RPMI8226 (cell line): ENCODE measurements at places on chromosomes 11 and 22.

- peak; percentile 42 for DNase-seq
These were observed 25.2 kb downstream of the FAM76B start for GRCh38 chr11:95764267-95764898.

DNA sequence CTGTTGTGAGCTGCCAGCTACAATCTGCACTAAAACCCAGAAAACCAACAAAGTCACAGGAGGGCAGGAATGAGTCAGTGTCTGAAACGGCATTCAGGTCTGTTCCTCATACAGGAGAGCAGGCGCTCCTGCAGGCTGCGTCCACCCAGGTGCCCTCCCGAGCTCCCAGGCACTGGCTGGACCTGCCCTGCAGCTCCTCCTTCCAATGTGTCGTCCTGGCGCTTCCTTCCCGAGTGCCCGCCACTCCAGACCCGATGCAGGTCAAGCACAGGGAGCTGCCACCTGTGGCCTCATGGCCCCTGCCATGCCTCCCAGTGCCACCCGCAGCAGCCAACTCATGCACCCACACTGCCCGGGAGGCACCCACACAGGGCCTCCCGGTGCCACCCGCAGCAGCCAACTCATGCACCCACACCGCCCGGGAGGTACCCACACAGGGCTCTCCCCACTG is 12.0 kb downstream of the BRD1 start:
- no peak for DNase-seq

DNA sequence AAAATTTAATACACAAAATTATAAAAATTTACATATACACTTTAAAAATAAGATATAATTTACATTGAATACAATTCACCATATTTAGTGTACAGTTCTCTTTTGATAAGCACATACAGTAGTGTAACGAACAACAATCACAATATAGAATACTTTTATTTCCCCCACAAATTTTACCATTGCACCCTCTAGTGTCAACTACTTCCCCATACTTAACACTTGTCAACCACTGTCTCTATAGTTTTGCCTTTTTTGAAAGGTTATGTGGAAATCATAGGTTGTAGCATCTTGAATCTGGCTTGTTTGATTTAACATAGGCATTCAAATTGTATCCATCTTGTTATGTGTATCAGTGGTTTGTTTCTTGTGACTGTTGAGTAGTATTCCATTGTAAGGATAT is 21.3 kb upstream of the PANX1 start:
- no peak for DNase-seq

GRCh38 chr11:45182902-45183301 is 36.5 kb downstream of the PRDM11 start:
- peak; percentile 8 for DNase-seq

- no peak for DNase-seq
These were observed 1.1 kb downstream of the CDC45 start for GRCh38 chr22:19480789-19481188.

DNA sequence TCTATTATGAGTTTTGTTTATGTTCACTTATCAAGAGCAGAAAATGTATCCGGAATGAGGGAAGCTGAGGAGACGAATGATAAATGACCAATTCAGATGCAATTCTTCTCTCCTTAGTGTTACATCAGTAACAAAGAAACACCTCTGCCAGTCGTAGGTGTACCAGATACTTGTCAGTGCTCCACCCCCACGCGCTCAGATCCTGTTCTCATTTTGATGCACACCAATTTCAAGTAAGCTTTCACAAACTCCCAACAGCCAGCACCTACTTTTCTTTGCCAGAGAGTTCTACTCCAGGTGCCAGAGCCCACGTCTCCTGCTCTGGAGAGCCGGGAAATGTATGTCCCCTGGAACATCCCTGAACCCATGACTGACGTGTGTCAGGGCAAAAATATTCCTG is 43.7 kb downstream of the OR8B12 start:
- DNase-seq = no peak

DNA sequence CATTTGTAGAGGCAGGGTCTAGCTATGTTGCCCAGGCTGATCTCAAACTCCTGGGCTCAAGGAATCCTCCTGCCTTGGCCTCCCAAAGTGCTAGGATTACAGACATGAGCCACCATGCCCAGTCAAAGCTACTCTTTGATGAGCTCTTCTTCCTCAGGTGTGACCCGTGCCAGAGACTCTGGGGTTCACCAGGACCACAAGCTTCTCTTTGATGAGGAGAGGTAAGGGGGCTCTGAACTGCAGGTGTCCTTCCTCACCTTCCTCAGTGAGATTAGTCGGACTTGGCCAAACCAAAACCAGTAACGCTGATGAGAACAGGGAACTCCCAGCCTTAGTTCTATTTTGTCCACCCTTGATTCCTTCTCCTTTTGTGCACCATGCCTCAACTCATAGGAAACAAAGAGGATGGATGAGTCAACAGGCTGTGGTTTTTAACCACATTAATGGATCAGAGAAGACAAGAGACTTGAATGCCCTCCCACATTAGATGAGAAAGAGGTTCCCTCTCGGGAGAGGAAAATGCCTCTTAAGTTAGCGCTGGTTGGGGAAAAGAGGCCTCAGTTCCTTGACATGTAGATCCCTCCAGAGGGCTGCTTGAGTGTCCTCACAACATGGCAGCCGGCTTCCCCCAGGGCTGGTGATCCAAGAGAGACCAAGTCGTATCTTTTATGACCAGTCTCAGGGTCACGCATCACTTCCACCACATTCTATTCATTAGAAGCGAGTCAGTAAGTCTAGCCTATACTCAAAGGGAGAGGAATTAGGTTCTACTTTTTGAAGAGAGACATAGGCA is 25.7 kb upstream of the CTR9 start:
- no peak for DNase-seq

- peak; percentile 78 for DNase-seq
These were observed 14.4 kb downstream of the GNAZ start for GRCh38 chr22:23084453-23085350.

GRCh38 chr11:18452927-18453326 is 2.7 kb upstream of the LDHAL6A start:
- no peak for DNase-seq

GRCh38 chr11:3902441-3902840 is 47.0 kb downstream of the STIM1 start:
- no peak for DNase-seq

DNA sequence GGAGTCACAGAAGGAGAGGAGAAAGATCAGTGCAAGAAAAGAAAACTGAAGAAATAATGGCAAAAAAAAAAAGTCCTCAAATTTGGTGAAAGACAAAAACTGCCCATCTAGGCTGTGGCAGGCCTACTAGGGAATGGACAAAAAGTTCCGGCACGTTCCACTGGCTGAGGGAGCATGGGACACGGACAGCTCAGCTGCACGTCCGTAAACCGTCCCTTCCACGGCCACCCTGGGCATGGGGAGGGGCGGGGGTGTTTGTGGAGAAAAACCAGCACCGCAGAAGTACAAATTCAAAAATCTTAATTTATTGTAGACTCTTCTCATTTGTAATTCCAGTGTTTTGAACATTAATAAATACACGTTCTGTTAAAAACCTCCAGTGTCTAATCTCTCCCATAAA is 25.4 kb downstream of the TRMU start:
- DNase-seq = no peak

GRCh38 chr11:88175569-88176075 is 379 bp upstream of the RAB38 start:
- DNase-seq = no peak

DNA sequence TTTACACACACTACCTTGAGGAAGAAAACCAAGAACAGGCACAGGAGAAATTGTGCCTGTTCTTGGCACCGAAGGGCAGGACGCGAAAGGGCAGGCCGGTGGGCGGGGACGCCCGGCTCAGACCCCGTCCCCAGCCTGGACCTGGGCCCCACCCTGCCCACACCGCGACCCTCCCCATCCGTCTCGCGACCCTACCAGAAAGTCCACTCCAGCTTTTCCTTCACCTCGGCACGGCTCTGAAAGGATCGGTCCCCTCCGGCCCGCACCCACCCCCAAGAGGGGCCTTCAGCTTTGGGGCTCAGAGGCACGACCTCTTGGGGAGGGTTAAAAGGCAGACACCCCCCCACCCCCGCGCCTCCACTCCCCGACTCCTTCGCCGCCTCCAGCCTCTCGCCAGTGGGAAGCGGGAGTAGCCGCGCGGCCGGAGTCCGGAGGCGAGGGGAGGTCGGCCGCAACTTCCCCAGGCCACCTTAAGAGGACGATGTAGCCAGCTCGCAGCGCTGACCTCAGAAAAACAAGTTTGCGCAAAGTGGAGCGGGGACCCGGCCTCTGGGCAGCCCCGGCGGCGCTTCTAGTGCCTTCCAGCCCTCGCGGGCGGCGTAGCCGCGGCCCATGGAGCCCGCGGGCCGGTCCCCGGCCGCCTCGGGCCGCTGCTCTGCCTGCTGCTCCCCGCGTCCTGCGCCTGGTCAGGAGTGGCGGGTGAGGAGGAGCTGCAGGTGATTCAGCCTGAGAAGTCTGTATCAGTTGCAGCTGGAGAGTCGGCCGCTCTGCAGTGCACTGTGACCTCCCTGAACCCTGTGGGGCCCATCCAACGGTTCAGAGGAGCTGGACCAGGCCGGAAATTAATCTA is 4.4 kb downstream of the SEC14L6 start:
- no peak for DNase-seq

DNA sequence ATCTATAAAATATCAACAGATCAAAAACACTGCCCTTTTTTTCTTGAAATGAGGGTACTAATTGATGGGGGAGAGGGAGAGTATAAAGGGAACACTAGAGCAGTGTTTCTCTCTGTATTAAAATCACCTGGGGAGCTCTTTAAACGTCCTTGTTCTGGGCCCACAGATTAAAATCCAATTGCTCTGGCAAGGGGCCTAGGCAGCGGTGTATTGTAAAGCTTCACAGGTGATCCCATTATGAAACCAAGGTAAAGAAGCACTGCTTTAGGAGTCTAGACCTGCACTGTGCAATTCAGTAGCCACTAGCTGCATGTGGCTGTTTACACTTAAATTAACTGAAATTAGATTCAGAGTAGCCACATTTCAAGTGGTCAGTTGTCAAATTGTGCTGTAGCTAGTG is 3.0 kb downstream of the AQP11 start:
- DNase-seq = no peak

GRCh38 chr11:79062814-79063762 is 377.7 kb downstream of the TENM4 start:
- DNase-seq = peak; percentile 27

DNA sequence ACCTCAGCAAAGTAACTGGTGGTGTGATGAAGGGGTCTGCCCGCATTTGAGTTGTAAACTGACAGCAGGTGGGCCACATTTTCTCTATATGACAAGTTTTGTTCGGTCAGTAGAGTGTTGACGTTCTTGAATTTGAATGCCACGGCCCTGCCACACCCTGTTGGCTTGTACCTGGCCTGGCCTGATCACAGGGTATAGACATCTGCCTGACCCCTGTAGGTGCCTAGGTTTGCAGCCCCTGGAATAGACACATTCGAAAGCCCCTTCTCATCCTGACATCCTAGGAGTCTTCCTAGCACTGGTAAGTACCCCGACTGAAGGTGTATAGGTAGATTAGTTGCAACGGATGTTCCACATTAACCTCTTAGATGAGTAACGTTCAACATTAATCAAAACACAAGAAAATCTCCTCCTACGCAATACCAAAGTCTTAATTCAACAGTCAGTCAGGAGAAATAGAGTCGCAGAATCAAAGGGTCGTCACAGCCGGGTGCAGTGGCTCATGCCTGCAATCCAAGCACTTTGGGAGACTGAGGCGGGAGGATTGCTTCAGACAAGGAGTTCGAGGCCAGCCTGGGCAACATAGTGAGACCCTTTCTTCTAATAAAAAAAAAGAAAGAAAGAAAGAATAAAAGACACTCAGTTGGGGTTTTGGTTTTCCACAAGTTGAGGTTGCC is 43.6 kb upstream of the CD5 start:
- DNase-seq = no peak

DNA sequence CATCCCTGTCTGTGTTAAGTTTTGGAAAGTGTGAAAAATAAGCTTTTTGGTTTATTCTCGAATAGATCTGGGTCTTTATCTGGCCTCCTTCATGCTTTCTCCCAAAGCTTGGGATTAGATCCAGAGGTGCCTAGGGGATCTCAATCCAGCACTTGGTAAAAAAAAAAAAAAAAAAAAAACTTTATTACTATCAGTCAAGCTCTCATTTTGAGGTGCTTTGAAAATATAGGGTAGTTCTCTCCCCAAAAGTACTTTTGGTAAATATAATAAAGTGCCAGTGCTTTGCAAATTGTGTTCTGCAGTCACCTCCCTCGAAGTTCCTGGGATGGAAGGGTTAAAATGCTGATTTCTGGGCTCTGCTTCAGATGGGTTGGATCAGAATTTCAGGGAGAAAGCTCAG is 15.5 kb upstream of the CEP295 start:
- no peak for DNase-seq

DNA sequence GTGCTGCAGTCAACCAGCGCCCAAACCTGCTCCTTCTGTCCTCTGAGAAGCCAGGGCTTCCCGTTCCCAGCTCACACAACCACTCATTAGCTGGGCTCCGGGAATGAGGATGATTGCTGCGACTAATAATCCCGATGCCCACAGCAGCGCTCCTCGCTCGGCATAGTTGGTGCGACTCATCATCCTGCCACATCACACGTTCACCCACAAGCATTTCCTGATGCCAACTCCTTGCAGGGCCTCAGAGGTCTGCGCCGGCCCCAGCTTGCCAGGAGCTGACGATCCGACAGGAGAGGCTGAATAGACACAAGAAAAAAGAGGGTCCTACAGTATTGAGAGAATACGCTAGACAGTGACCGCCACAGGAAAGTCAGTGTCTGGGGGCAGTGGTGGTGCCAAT is 10.6 kb upstream of the CSNK1E start:
- no peak for DNase-seq

DNA sequence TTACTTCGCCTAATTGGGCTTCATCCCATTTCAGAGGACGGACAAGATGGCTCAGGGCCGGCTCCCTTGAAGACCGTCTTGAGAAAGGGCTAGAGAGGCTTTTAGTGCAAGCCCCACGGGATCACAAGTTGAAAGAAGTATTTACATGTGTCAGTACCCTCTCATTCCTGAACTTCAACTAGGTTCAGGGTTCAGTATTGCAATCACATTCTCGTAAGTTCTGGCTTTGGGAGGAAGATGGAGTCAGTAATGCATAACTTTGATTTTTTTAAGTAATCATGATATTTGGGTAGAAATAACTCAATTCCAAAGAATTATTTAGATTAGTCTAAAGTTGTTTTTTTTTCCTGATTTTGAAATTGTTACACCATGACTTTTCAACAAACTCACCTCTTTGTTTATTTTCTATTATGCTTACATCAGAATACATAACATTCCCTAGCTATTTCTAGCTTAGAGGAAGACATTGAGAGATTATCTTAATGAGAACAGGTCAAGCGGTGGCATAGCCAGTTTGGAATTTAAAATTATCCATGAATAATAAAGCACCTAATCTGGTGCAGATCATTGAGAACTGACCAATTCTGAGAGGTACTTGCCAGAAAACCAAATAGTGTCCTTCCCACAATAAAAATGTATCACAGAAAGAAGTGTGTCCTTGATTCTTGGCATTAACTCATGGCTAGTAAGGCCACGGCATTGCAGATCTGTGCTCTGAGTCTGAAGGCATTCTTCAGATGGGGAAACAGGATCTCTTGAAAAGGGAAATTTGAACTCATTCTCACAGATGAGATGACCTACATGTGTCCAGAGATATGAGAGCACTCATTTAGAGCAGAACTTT is 92.1 kb upstream of the BLID start:
- DNase-seq = no peak
